NCI-H1092 treated with DMSO at 0.1 percent for 48 hours (cell line): ENCODE measurements at places on chromosomes 4 and X.

DNA sequence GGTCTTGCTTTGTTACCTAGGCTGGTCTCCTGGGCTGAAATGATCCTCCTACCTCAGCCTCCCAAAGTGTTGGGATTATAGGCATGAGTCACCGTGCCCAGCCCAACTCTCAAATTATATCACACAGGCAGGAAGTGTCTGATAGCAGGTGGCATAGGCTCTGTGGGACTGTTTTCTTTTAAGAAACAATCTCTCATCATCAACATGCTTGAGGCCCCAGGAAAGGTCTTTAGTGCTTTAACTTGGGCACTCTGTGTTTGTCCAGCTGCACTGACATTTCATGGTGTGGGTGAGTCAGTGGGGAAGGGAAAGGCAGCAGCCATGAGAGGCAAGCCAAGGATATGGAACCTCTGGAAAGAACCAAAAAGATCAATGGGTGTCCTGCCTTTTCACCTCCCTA lies 88.1 kb upstream of the TSPAN5 start:
- no peak for DNase-seq

DNA sequence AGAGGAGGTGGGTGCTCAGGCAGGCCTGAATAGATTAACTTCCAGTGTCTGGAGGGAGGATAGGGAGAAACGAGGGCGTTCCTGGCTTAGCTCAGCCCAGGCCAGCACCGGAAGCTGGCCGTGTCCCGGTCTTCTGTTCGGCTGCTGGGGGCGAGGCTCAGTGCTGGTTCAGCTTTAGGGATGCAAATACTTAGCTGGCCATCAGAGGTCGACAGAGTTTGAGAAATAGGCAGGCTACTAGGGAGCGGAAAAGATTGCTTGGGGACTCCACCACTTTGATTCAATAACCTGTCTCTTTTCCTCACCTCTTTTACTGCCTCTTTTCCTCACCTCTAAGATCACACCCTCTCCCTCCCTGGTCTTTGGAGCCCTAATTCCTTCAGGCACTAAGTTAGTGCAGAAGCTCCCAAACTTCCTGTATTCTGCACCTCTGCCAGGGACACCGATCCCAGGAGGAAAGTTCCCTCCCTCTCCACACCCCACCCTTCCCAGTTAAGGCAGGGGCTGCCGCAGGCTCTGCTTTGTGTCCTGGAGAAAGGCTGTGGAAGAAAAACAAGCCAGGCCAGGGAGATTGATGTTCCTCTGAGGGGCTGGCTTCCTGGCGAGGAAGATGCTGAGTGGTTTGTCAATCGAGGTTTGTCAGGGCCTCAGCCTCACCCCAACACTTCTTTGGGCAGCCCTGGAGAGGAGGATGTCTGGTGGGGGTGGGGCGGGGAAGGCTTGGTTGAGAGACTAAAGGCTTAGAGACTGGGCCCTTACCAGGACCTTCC lies 6.0 kb upstream of the EFNB1 start:
- DNase-seq: peak; percentile 34

DNA sequence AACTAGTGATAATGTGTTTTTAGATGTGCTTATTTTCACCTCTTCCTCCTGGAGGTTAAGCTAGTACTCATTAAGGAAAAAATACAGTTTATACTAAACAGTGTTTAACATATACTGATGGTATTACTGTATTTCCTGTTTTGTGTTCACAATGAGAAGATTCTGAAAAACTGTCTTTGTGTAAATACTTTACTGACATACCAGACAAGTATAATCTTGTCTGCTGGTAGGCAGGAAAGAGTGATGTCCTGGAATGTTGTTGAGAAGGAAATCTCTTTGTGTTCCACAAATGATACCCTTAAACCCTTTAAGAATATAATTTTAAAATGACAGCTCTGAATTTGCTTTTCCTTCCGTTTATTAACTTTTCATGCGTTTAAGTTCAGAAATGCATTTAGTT lies 205.5 kb upstream of the NUDT6 start:
- no peak for DNase-seq

- DNase-seq: no peak
These were observed 469.0 kb upstream of the MAGEB2 start for GRCh38 chrX:29746326-29746725.

DNA sequence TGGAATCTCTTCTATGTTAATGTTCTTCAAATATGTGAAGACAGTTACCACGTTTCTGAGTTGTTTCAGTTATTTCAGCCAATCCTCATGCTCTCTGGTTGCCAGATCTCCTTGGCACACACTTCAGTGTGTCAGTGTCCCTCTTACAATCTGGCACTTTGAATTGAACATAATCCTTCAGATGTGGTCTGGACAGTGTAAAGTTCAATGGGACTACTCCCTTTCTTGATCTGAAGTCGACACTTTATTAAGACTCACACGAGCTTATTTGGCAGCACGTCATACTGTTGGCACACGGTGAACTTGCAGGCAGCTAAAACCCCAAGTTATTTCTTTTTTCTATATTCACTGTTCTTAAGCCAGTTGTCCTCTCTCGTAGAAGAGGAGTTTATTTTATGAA lies 28.2 kb downstream of the ARSJ start:
- no peak for DNase-seq

DNA sequence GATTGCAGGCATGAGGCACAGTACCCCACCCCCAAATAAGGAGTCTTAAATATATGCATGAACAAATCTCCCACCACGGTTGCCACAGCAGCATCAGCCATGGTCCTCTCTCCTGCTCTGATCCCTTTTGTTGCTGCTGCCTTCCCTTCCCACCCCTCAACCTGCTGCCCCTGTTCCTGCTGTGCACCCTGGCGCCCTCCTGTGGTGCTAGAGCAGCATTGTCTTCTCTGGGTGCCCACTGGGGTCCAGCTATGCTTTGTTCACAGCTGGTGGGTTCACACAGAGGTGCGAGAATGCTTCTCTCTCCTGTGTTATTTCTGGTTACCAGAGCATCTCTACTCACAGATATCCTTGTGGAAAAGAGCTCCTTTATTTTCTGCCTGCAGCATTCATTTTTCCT lies 116.2 kb downstream of the GATB start:
- peak; percentile 17 for DNase-seq

DNA sequence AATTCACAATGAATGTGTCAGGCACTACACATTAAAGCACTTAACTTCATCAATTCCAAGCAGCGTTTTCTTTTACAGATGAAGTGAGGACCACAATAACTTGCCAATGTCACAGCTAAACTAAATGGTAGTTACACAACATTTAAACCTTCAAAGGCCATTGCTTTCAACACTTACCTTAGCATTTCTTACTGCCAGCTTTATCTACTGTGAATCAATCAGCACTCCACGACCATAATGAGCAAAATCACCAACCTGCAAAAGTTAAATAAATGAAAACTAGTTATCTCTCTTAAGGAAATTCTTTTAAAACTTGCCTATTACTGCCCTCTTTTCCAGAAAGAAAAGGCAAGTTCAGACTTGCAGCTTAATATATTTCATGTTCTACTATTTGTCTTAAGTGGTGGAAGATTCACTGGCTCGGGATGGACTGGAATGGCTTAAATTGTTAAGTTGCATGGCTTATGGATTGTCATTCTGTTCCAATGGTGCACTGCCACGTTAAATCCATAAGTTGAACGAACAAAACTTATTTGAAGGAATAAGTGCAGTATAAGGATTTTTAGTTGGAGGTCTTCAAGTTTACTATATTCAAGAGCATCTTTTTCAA lies 8.3 kb downstream of the RBMX start:
- DNase-seq: no peak

- DNase-seq: no peak
These were observed 10.9 kb upstream of the UVSSA start for GRCh38 chr4:1336088-1336491.

DNA sequence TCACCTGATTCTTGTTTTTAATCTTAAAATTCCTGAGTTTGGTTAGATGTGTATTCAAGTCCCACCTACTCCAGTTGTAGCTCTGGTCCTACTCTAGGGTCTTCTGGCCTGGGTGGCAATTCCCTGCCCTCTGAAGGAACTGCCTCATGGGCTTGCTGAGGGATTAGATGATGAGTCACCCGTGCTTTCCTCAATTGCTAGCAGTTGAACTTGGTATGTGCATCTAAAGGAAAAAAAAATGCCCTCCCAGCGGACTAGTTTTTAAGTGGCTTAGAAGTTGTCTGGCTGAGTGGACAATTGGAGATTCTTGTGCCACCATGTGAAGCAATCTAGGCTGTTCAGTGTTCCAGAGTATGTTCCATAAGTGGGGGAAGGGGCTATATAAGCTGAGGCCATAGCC lies 127.0 kb downstream of the CCNG2 start:
- no peak for DNase-seq

GRCh38 chr4:23113104-23113503 lies 420.4 kb downstream of the GBA3 start:
- DNase-seq: no peak

DNA sequence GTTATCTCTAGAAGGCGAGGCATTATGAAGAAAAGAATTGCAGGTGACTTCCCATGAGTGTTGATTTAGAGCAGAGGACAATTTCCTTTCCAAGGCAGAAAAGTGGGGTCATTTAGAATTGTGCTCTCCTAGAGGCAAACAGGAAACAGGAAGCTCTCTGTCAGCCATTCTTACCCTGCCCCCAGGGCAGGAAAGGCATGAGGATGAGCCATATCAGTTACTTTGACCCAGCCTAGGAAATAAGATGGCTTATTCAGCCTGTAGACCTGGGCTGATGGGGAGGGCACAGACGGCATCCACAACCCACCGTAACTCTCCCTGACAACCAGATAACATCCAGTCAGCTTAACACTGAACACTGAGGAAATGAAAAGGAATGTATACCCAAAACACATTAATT lies 88.8 kb upstream of the KDR start:
- DNase-seq: no peak

- DNase-seq: no peak
These were observed 1365.4 kb downstream of the ARAP2 start for GRCh38 chr4:34878961-34879360.

DNA sequence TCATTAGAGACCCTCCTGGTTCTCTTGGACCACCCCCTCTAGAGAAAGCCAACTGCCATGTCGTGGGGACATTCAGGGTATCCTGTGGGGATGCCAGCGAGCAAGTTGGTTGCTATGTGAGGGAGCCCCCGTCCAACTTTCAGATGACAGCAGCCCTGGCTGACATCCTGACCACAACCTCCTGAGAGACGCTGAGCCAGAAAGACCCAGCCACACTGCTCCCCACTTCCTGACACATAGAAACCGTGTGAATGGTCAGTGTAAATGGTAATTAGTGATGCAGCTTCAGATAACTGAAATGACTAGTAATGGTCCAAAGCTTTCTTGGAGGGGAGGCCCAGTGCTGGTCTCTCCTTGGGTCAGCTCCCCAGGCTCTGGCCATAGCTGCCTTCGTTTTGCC lies 10.8 kb downstream of the CLCN4 start:
- DNase-seq: no peak
